ENCODE measurements at places on chromosomes 12 and 14.
A peak's percentile ranks its signal among the peaks of the same experiment; 100 is the strongest.

DNA sequence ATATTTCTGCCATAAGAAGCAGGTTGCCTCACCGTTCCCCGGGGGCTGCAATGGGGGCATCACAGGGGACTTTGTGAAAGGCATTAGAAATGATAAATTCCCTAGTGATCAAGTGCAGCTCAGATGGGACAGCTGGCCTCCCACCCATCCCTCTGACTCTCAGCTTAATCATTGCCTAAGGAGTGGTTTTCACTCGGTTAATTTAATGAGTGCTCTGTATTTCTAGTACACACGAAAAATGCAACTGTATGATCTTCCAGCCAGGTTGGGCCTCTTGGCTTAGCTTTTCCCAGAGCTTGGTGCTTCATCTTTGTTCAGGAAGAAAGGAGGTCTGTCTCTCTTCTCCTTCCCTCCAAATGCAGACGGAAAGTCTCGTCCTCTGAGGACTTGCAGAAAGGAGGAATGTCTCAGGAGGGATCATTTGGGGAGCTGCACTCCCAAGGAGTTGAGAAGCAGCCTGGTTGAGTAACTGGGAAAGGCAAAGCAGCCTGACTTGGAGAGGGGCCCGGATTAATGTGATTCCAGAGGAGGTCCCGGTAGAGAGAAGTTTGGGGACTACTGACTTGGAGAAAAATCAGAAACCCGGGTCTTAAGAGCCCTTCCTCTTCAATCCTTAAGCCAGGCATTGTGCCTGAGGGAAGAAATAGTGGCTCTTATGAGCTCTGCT, 7.2 kb downstream of the CD9 start:
- no peak for DNase-seq

DNA sequence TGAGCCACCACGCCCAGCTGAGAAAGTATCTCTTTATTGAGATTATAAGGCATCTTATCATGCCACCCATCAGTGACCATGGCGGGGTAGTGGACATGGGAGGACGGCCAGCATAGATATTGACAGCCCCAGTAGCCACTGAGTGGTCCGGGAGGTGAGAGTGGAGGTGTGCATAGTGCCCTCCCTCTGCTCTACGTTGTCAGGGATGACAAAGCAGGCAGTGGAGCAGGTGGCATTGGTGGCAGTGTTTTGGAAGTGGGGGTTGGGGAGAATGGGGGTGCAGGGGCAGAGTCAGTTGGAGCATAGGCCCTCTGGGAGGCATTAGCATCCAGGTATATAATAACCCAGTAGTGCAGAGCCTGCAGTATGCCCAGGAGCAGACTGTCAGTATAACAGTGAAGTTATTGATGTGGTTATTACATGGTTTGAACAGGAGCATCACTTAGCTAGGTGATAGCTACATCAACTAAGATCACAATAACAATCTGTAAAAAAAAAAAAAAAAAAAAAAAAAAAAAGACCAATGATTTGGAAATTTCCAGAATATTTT, 41.1 kb downstream of the GNG2 start:
- no peak for DNase-seq

- no peak for DNase-seq
Measured at GRCh38 chr14:64612971-64613666, 63.4 kb downstream of the PPP1R36 start.

DNA sequence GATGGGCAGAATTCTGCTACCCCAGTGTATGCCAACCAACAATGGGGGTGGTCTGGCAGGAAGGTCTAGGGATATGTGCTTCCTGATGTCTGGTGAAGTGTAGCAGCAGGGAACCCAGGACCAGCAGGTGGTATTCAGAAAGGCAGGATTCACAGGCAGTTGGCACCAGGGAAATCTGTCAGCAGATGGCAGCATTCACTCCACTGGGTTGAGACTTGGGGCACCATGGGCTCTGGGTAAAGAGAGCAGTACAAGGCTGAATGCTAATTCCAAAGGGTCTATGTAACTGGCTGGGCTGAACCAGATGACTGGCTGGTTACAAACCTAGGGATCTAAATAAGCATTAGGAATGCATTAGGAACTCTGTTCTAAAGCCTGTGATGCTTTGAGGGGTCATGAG, 466.9 kb upstream of the STXBP6 start:
- no peak for DNase-seq

DNA sequence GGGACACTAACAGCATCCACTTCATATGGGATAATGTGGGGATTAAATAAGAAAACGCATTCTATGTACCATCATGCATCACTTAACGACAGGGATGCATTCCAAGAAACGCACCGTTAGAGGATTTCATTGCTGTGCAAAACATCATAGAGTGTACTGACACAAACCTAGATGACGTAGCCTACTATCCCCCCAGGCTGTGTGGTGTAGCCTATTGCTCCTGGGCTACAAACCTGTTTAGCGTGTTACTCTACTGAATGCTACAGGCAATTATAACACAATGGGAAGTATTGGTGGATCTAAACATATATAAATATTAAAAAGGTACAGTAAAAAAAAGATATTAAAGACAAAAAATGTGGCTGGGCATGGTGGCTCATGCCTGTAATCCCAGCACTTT, 230.6 kb downstream of the KSR2 start:
- DNase-seq: no peak

DNA sequence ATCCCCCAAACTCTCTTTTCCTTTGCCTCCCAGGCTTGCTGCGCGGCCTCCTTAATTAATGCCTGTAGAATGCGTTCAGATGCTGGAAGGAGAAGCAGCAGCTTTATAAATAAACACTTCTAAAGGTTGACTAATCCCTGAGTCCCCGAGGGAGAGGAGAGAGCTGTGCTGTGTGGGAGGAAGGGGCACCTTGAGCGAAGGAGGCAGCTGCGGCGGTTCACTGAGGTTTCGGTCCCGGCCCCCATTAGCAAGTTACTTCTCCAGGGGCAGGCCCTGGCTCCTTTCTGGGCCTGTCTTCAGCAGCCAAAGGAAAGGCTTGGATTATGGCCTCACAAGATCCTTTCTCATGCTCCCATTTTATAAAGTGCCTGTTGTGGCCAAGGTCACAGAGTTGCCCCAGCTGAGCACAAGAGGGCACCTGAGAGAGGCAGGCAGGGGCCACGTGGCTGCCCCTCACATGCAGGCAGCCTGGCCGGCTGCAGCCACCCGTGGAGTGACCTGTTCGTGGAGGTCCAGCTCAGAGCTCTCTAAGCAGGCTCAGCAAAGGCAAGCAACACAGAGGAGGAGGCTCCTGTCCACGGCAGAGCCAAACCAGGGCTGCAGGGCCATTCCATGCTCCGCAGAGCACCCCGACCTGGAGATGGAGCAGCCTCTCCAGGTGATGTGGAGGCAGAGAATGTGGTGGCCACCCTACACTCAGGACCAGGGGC, 15.0 kb upstream of the CACNA2D4 start:
- DNase-seq: no peak

GRCh38 chr12:85872497-85873091, 1.5 kb upstream of the NTS start:
- DNase-seq: no peak

- DNase-seq: no peak
Measured at GRCh38 chr14:95651821-95652583, 34.2 kb upstream of the TCL1B start.

DNA sequence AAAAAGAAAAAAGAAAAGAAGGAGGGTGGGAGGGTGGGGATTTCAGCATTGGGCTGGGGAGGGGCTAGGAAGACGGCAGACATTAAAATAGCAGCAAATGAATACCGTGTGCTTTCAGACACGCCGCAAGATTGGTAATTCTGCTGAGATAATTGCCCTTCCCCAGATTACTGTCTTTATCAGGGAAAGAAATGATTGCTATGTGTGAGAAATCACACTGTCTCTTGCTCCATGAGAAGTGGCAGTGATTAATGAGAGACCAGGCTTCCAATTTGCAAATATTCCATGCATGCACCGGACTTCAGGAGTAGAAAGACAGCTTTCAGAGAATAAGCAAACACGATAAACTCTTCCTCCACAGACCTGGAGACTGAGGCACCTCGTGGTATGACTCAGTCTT, 7.6 kb upstream of the KCNA5 start:
- DNase-seq: no peak

DNA sequence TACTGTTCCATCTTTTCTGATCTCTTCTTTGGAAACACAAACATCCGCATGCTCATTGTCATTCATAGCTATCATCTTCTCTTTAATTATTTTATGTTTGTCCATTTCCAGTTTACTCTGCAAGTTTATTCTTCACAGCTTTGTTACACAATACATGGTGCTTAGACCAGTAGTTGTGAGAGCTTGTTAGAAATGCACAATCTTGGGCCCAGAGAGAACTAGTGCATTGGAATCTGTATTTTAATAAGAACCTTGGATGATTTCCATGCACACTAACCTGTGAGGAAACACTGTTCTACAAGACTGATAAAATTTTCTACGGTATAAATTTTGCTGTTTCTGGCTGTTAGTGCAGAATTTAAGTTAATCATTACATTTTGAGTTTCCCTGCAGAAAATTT, 59.3 kb upstream of the SLC2A13 start:
- no peak for DNase-seq

DNA sequence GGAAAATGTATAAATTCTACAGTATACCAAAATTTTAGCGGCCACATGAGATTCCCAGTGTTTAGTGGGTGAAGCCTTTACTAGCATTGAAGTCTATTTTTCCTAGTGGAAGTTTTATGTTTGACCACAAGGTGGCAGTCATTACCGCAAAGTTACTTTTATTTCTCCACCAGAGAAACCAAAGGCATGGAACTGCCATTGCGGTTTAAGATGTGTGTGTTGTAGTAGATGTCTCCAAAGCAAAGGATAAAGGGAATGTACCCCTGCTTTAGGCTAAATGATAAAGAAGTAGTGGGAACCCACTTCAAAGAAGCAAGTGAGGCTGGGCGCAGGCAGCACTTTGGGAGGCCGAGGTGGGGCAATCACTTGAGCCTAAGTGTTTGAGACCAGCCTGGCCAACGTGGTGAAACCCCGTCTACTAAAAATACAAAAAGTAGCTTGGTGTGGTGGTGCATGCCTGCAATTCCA, 140.5 kb downstream of the PRKCH start:
- no peak for DNase-seq

DNA sequence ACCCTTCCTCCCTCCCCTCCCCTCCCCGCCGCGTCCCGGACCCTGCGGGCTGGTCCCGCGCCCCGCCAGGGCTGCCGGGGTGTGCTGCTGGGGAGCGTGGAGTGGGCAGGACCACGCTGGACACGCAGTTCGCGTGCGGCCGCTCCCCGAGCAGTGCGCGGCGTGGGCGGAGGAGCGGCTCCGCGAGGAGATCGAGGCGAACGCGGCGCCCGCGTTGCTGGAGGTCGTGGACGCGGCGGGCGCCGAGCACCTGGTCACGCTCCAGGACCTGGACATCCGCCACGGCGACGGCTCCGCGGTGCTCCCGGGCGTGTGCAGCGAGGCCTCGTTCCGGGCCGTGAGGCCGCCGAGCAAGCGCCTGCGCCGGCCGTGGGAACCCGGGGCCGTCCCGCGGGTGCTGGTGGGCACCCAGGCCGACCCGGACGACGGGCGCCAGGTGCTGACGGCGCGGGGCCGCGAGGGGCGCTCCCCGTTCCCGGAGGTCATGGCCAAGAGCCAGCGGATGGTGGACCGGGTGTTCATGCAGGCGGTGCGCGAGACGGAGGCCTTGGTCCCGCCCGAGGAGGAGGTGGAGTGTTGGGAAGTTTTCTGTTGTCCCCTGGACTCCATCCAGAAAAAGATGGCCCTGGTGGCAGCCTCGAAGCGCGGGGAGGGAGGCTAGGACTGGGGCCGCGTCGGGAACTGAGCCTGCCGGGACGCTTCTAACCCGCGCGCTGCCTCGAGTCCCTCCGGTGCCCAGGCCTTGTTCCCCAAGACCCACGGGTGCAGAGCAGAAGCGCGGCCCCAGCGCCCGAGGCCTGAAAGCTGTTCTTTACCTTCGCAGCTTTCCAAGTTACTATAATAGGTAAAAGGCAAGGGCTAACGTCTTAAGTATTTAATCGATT, 54.7 kb upstream of the EIF5 start:
- DNase-seq: no peak

DNA sequence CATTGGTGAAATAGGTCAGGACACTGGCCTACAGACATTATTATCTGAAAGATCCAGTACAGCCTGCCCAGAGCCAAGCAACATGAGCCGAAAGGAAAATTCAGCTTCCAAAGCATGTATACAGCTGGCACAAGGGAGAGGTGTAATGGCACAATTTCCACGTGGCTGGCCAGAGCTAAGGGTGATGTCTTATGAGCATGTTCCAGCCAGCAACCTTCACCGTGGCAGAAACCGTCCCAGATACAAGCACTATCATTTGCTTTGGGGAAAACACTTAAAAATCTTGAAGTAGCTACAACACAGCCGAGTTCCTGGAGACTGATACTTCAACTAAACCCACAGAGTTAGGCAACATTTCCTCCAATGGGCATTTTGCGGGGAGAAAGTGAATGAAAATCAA, 44.5 kb downstream of the CORO1C start:
- DNase-seq: no peak

DNA sequence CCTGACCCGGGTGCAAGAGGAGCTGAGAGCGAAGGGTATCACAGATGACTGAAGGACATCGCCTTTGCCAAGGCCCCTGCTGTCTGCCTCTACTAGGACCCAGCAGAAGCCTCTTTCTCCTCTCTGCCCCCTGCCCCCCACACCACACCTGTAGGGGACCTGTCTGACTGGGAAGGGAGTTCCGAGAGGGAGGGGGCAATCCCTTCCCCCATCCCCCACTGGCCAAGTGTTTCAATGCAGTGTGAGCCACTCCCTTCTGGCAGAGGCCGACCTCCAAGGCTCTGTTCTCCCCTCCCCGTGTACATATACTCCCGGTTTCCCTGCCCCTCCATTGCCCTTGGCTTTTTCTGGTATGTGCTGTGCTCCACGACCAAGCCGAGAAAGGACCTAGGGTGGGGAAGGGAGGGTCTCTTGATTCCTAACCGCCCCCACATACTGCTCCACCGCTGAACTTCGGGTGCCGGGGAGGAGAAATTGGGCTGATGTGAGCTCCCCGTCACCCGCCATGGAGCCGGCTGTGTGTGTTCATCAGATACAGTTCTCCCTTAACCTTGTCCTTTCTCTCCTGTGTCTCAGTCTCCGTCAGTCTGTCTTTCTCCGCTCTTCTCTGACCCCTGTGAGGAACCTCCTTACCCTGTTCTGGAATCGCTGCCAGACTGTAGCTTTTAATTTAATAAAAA, 2.0 kb upstream of the ARHGEF25 start:
- DNase-seq: no peak

- DNase-seq: no peak
Measured at GRCh38 chr14:100765296-100765695, 38.6 kb downstream of the DLK1 start.

GRCh38 chr12:46825591-46826414, at the start of gene SLC38A4:
Gene SLC38A4, minus strand, starts transcription at chr12:46825997. Its CDS starts 32,926 bp downstream, at chr12:46793071.
- peak; percentile 71 for DNase-seq

DNA sequence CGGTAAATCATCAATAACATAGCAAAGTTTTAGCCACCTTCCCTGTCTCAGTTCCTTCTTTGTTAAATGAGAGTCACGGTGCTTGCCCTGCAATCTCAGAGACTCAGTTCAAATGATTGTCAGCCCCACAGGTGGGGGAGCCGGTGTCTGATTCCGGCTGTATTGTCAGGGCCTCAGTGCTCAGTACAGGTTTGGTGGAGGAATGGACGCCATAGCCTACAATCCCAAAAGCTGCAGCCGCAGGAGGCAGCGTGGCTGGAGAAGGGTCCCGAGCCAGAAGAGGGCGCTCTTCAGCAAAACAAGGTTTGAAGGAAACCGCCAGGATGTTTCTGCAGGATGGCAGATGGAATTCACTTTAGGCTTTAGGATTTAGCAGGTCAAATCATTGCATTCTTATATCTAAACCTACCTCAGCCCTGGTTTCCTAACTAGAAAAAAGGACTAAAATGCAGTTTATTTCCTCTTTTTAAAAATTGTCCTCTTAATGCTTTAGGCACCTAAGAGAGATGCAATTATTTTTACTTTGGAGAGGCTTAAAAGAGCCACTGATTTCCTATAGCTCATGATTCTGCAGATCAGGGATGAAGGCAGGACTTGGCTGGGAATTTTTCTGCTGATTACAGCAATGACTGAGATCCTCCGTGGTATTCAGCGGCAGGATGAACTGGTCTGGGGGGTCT, 29.2 kb downstream of the FOS start:
- DNase-seq: peak; percentile 87

All from Right ventricle myocardium inferior (tissue), 1 donor.